Neural progenitor cell (in vitro differentiated cells): ENCODE measurements at places on chromosomes 6 and 20. TPM values are rescaled to one million over a fixed set of nuclear protein-coding genes. Genes with fewer than 3 reads are reported as not detected.

Gene IMPG1
- not detected in 2 replicates for total RNA-seq

GRCh38 chr6:107333491-107333890 lies 125.9 kb downstream of the PDSS2 start:
- no peak for DNase-seq

- no peak for DNase-seq
Observed at GRCh38 chr20:41398408-41398807, 31.8 kb upstream of the EMILIN3 start.

- no peak for DNase-seq
Observed at GRCh38 chr6:144007478-144008119, 460 bp downstream of the PLAGL1 start.

DNA sequence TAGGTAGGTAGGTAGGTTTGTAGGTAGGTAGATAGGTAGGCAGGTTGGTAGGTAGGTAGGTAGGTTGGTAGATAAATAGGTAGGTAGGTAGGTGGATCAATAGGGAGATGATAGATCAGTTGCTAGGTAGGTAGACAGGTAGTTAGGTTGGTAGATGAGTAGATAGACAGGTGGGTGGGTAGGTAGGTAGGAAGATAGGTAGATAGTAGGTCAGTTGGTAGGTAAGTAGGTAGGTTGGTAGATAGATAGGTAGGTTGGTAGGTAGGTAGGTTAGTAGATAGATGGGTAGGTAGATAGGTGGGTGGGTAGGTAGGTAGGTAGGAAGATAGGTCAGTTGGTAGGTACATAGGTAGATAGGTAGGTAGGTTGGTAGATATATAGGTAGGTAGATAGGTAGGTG lies 72.0 kb upstream of the PDE10A start:
- DNase-seq, result no peak
